ENCODE measurements at places on chromosomes 12 and 14.

DNA sequence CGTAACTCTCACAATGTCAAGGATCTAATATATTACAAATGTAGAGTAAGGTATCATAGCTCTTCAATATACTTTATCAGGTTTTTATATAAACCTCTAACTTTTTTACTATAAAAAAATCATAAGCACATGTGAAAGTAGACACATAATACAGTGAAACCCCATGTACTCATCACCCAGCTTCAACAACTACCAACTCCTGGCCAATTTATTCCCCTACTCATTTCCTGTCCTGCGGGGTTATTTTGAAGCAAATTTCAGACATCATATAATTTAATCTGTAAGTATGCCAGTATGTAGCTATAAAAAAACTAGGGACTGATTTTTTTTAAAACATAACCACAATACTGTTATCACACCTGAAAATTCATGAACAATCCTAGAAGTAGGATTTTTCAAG lies 47.7 kb downstream of the NOPCHAP1 start:
- no peak for DNase-seq

- DNase-seq: no peak
These were observed 97.8 kb downstream of the SLC6A15 start for GRCh38 chr12:84814664-84815245.

GRCh38 chr14:51079085-51079484 lies 15.8 kb downstream of the TRIM9 start:
- no peak for DNase-seq

DNA sequence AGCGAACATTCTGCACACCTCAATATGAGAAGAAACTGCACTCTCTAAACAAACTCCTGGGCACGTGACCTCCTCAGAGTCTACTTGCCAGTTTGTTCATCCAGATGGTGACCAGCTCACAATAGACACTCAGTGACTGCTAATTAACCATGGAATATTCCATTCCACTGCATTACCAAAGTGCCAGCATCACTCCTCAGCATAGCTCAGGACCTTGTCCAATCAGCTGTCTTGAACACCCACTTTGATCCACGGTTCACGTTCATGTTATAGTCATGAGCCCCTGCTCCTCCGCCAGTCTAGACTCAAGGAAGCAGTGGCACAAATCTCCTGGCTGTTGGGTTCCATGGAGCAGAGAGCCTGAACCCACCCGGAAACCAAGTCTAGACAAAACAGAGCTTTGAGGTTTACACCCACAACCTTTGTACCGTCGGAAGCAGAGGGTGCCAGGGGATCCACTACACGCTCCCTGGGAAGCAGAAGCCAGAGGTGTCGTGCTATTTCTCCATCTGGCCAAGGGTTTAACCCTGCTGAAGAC lies 285.3 kb downstream of the ZFP36L1 start:
- no peak for DNase-seq

- DNase-seq: no peak
These were observed 2.0 kb upstream of the PPFIBP1 start for GRCh38 chr12:27521981-27522380.

DNA sequence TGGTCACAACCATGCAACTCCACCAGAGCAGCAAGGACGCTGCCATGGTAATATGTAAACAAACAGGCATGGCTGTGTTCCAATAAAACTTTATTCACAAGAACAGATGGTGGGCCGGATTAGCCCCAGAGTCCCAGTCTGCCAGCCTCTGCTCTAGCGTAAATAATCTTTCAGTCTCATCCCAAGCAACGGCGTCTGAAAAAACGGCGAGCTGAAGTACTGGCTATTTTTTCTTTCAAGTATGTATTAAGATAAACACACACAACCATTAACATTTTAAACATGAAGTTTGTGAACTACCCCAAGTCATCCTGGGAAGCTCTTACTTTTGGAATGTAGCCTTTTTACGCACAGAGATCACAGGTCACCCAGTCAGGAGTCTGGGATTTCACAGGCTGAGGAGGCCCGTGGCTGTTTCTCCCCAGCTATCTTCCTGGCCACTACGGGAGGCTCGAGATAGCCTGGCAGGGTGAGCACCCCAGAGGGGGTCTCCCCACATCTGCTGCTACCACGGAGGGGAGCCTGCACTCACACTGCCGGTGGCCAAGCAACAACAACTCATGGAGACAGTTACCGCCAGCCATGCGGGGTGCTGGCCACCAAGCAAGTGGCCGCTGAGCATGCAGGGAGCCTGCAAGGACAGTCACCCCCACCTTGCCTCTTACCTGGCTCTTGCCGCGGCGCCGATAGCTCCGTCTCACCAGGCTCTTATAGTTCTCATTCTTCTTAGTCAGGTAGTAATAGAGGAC lies 124.6 kb downstream of the RFLNA start:
- no peak for DNase-seq

DNA sequence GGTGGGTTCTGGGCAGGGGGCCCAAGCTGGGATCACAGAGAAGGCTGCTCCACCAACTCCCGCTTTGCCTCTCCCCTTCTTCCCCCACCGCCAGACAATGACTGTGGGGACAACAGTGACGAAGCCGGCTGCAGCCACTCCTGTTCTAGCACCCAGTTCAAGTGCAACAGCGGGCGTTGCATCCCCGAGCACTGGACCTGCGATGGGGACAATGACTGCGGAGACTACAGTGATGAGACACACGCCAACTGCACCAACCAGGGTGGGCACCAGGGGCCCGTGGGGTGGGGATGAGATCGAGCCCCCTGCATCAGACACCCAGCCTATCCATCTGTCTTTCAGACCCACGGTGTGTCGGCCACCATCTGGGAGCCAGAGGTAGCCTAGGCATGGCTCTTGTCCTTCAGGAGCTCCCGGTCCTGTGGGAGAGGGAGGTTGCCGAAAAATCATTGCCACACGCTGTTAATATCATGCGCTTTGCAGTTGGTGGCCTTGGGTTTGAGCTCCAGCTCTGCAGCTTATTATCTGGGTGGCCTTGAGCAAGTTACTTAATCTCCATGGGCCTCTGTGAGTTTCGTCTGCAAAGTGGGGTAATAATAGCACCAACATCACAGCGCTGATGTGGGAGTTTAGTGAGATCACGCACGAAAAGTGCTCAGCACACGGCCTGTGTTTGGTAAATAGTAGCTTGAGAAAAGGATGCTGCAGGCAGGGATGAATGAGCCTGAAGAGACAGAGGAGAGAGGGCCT lies 21.8 kb upstream of the LRP1-AS start:
- DNase-seq: no peak

GRCh38 chr14:79044894-79045624 lies 874.9 kb downstream of the NRXN3 start:
- DNase-seq: peak; percentile 4

- no peak for DNase-seq
These were observed 348.3 kb downstream of the KCNH5 start for GRCh38 chr14:62696929-62697328.

DNA sequence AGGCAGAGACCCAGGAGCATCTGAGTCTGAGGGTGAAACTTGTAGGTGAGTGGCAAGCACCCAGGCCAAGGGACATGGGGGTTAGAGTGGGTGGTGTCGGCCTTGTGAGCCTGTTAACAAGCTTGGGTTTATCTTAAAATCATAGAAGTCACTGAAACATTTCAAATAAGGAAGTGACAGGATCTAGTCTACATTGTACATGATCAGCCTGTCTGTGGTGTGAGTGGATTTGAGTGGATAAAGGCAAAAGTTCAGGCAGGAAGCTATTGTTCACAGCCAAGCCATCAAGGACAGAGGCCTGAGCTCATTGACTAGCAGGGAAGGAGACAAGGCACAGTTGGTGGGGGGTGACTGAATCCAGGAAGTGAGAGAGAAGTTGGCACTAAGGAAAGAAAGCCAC lies 59.3 kb upstream of the FKBP4 start:
- no peak for DNase-seq

- DNase-seq: no peak
These were observed 25.1 kb downstream of the USP15 start for GRCh38 chr12:62285284-62285683.

DNA sequence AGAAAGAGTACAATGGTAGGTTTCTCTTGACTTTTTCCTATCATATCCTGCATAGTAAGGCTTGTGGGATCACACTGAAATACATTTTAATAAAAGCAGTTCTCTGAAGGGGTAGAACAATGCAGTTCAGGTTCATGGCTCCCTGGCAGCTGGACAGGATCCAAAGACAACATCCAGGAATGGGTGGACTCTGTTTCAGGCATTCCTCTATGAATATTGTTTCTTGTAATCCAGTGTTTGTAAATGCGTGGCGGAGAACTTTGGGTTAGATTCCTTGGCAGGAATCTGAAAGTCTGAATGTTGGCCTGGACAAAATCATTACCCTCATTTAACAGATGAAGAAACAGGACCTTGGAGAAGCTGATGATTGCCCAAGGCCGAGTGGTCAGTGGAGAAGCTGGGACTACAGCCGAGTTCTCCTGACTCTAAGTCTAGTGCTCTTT lies 43.5 kb downstream of the SYNE2 start:
- DNase-seq: no peak

- no peak for DNase-seq
These were observed 293.1 kb upstream of the FKBP4 start for GRCh38 chr12:2501464-2502191.

Data from amniotic stem cell (primary cell).